Metanephros (tissue), 2 donors: ENCODE measurements at places on chromosomes 3 and 15. TPM values are rescaled to one million over a fixed set of nuclear protein-coding genes. Genes with fewer than 3 reads are reported as not detected.

Gene CD80
- total RNA-seq = 0.18 TPM

Gene ARPIN
- total RNA-seq = 21.7 TPM

Gene KBTBD13
- total RNA-seq = 1.2 TPM

Gene GOLGA8J
- 0.12 TPM for total RNA-seq

Gene KLHL40
- total RNA-seq = 38.8 TPM

Gene CFAP100
- total RNA-seq = 0.93 TPM

Gene SH2D7
- total RNA-seq = not detected

Gene HACL1
- total RNA-seq = 21.1 TPM

Gene GRIP2
- total RNA-seq = 5.4 TPM

Gene TERC
- total RNA-seq = 608 TPM

Gene LMAN1L
- total RNA-seq = not detected

Gene MAP6D1
- 4.0 TPM for total RNA-seq

Gene ALDH1L1
- 32.5 TPM for total RNA-seq

Gene CEP97
- total RNA-seq = 19.8 TPM

Gene NPAP1
- total RNA-seq = 0.82 TPM

Gene FAM162A
- 34.0 TPM for total RNA-seq

Gene PPIB
- total RNA-seq = 229 TPM

Gene GP9
- 3.8 TPM for total RNA-seq

Gene IL17RD
- total RNA-seq = 45.2 TPM

Gene RASL12
- 12.6 TPM for total RNA-seq

Gene CLRN1
- not detected for total RNA-seq

Gene CELSR3
- 0.70 TPM for total RNA-seq

Gene ALDH1A3
- total RNA-seq = 8.0 TPM

Gene UBP1
- 48.1 TPM for total RNA-seq

Gene P4HTM
- total RNA-seq = 51.4 TPM

Gene POPDC2
- 10.5 TPM for total RNA-seq

Gene TMC3
- not detected for total RNA-seq

Gene ACP3
- 79.9 TPM for total RNA-seq

Gene SLC15A2
- 23.4 TPM for total RNA-seq

Gene LRTM1
- 16.1 TPM for total RNA-seq

Gene MUC13
- total RNA-seq = not detected

Gene GASK1A
- total RNA-seq = 11.2 TPM

Gene PYGO1
- total RNA-seq = 13.1 TPM

Gene GLDN
- total RNA-seq = 0.99 TPM

Gene C3orf70
- total RNA-seq = 8.8 TPM
